ENCODE measurements at places on chromosomes 12 and 14. TPM values are rescaled to one million over a fixed set of nuclear protein-coding genes. Genes with fewer than 3 reads are reported as not detected.

DNA sequence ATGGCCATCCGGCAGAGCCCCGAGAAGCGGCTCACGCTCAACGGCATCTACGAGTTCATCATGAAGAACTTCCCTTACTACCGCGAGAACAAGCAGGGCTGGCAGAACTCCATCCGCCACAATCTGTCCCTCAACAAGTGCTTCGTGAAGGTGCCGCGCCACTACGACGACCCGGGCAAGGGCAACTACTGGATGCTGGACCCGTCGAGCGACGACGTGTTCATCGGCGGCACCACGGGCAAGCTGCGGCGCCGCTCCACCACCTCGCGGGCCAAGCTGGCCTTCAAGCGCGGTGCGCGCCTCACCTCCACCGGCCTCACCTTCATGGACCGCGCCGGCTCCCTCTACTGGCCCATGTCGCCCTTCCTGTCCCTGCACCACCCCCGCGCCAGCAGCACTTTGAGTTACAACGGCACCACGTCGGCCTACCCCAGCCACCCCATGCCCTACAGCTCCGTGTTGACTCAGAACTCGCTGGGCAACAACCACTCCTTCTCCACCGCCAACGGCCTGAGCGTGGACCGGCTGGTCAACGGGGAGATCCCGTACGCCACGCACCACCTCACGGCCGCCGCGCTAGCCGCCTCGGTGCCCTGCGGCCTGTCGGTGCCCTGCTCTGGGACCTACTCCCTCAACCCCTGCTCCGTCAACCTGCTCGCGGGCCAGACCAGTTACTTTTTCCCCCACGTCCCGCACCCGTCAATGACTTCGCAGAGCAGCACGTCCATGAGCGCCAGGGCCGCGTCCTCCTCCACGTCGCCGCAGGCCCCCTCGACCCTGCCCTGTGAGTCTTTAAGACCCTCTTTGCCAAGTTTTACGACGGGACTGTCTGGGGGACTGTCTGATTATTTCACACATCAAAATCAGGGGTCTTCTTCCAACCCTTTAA lies 1.5 kb downstream of the FOXG1 start:
- DNase-seq: no peak

GRCh38 chr14:64369201-64369600 lies 19.0 kb upstream of the MTHFD1 start:
- DNase-seq: no peak

DNA sequence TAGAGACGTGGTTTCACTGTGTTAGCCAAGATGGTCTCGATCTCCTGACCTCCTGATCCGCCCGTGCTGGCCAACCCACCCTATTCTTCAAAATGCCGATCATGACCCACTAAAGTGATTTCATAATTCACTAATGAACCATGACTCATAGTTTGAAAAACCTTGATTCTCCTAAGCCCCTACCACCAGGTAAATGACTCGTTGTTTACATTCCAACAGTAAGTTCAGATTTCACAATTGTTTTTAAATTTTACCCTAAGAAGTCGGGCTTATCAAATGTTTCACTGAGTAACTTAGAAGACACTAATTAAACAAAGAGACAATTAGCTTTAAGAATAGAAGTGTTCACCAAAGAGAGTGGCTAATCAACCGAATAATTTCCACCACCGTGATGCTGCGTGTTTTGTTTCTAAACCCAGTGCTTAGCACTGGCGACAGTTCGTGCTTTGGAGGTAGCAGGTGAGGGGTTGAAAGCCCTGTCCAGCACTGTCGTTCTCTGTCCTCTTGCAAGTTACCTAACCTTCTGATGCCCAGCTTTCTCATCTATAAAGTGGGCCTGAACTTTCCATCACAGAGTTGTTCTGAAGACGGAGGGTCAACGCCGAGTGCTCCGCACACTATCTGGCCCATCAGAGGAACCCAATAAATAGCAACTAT lies 136.5 kb downstream of the NTF3 start:
- no peak for DNase-seq

- no peak for DNase-seq
Observed at GRCh38 chr14:62081012-62081612, 318.9 kb downstream of the SNAPC1 start.

GRIP1 gene
- 21.8 TPM for total RNA-seq

DNA sequence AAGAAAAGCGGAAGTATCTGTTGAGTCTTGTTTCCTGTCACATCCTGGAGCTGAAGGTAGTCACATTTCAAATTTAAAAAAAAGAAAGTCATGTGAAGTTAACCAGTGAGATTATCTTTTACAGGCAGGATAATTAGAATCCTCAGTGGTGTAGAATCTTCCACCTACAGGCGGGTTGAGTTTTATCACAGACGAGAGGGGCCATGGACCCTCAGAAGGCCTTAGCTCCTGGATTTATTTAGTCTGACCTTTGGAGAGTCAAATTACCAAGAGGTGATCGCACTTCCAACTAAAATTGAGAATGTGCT lies 13.0 kb upstream of the GNG2 start:
- DNase-seq: no peak

GRCh38 chr12:40238266-40238902 lies 13.6 kb downstream of the LRRK2 start:
- DNase-seq: no peak

GRCh38 chr12:88063375-88063774 lies 34.2 kb upstream of the C12orf50 start:
- DNase-seq: no peak

GRCh38 chr12:43158126-43158525 lies 393.9 kb downstream of the ADAMTS20 start:
- DNase-seq: no peak

DNA sequence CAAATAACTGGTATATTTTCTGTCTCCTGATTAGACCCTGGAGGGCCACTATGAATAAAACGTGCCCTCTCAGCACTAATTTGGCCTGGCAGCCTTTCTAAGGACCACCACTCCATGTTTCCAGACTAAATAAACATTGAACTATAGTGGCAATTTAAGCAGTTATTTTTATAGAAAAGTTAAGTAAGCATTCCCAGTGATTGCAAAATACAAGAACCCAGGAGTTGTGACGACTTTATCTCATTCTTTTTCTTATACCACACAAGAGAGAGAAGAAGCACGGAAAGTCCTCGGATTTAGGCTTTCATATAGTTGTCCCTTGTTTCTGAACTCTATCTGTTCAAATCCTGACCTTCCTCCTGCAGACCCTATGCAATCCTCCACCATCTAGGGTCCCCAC lies 23.1 kb upstream of the STRAP start:
- no peak for DNase-seq

MYF5 gene
- total RNA-seq: not detected

DNA sequence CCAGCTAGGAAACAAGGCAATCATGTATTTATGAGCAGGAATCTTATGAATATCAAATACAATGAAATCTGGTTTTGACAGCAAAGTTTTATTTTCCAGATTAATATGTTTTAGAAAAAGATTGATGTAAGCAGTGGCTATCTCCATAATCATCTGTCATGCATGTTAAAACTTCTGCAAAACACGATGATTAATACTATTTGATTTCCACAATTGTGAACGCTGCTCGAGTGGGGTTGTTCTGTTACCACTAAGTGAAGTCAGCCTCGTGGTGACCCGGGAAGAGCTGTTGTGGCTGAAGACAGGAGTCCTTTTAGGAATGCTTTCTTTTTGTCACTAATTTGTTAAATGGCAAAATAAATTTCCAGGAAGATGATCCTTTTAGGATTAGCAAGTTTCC lies 9.4 kb downstream of the CFAP251 start:
- no peak for DNase-seq

DNA sequence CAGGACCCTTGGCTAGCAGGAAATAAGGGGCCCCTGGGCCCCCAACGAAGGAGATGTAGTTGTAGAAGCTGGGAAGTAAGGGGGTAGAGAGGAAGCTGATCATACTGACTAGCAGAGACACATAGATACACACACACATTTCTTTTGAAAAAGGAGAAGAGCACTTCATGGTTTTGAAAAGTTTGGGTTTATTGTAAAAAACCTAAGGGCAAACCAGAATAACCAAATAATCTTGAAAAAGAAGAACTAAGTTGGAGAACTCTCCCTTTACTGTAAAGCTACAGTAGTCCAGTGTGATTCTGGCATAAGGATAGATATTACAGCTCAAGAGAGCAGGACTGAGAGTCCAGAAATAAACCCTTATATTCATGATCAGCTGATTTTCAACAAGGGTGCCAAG lies 5.8 kb upstream of the HCAR3 start:
- DNase-seq: no peak

CD4 gene
- 2.5 TPM for total RNA-seq

GRCh38 chr12:132593938-132594358 lies 16.4 kb downstream of the LRCOL1 start:
- DNase-seq: peak; percentile 87

DNA sequence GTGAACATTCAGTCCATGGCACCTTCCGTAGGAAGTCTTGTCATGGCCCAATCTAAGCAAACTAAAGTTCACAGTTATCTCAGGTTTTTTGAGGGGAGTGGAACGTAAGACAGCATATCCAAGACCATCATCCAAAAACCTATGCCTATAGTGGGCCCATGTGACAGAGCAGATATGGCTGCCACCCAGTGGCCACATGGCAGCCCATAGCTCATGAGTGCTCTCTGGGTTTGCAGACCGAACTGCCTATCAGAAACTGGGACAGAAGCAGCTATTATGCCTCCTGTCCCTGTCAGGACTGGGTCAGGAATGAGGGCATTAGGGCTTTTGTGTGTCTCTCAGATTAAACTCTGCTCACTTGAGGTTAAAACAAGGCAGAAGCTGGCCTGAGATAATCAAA lies 503.7 kb downstream of the NRXN3 start:
- DNase-seq: no peak

DNA sequence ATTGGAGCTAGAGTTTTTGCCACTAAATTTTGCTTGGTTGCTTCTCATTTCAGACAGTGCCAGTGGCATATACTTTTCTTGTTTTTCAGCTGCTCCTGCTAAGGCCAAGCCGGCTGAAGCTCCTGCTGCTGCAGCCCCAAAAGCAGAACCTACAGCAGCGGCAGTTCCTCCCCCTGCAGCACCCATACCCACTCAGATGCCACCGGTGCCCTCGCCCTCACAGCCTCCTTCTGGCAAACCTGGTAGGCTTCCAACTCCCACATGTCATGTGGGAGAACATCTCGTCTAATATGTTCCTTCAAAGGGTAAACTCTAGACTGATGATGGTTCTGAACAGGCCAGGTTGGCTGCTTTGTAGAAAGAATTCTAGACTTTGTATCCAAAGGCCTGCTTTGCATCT lies 11.0 kb downstream of the DLST start:
- no peak for DNase-seq

GRCh38 chr14:105014032-105014431 lies 6.9 kb downstream of the CDCA4 start:
- no peak for DNase-seq

CFL2 gene
- 3.7 TPM for total RNA-seq

C12orf54 gene
- total RNA-seq: not detected

- no peak for DNase-seq
Observed at GRCh38 chr12:51958542-51958941, 7.0 kb downstream of the ACVR1B start.

DNA sequence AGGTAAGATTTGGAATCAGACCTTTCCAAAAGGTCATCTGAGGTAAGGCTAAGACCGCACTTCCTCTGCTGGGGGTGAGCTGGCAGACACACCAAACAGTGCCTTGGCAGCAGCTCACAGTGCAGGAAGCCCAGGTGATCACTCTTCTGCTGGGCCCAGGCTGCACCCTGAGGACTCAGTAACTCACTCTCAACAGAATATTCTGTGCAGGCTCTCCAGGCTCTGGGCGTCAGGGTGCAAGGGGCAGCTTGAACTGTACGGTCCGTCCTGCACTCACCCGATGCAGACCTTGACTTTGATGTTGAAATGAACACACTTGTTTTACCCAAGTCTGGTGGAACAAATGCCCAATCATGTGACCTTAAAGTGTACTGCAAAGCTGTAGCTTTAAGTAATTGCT lies 6.0 kb downstream of the ALKBH2 start:
- no peak for DNase-seq

KRT6C gene
- not detected for total RNA-seq

- DNase-seq: no peak
Observed at GRCh38 chr14:105493921-105494605, 3.0 kb downstream of the TEDC1 start.

Data from suprapubic skin (tissue), 4 donors.